Small intestine (tissue), 16 donors: ENCODE measurements at places on chromosomes 1 and 21.

- H3K4me3 ChIP-seq, result no peak overlapping the region
- H3K4me1 ChIP-seq, result peaks cover 15% of the 10 kb centered on the region
- H3K27me3 ChIP-seq, result no peaks in the 10 kb centered on the region
- H3K36me3 ChIP-seq, result no peaks in the 10 kb centered on the region
These were observed 950 bp upstream of the LRP8 start for GRCh38 chr1:53328541-53329499.

- no peaks in the 10 kb centered on the region for H3K36me3 ChIP-seq
- H3K4me1 ChIP-seq, result no peaks in the 10 kb centered on the region
- H3K27me3 ChIP-seq, result no peaks in the 10 kb centered on the region
- H3K4me3 ChIP-seq, result no peak overlapping the region
These were observed 68.9 kb upstream of the DMRTA2 start for GRCh38 chr1:50492142-50492541.

DNA sequence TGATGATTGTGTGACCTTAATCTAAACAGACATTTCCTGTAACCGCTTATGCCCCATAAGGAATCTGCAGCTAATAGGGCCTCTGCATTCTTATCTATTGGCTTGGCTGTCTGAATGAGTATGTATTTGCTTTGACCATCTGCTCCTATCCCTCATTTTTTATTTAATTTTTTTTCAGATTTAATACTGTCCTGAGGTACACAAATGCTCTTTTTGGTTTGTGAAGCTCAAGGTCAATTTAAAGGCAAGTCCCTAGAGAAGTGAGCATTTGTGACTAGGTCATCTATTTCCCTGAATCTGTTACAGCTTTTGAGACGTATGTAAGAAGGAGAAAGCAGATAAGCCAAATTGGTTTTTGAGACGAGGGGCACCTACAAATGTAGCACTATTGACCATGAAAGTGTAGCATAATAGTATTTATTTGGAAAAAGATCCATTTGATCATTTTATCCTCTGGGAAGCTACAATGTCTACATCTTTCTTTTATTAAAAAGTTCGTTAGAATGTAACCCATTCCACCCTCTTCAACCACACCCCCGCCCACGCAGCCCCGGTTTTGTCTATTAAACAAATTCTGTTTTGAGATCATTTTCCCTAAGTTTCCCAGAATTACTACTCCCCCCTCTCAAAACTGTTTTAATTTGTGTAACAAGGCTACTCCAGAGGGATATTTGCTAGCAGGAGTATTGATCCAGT is 69.2 kb upstream of the HSPA13 start:
- no peaks in the 10 kb centered on the region for H3K27me3 ChIP-seq
- H3K27ac ChIP-seq, result no peak overlapping the region
- H3K4me1 ChIP-seq, result no peaks in the 10 kb centered on the region
- no peak for DNase-seq

DNA sequence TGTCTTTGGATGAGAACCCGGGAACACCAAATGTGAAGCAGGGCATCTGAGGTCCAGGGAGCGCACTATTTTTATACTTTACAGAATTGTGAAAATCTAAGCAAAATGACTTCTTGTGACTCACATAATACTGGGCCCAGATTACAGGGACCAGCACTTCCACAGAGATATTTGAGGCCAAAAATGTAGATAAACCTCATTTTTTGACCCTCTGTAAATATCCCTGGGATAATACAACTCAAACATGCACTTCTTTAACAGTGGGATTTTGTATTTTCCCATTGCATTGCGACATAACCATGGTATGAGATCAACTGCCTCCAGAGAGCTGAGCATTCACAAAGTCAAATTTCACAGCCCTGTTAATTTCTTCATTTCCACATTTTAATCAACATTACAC is 289.4 kb upstream of the ADGRL4 start:
- DNase-seq, result no peak
- no peak overlapping the region for H3K27ac ChIP-seq
- H3K4me3 ChIP-seq, result no peak overlapping the region
- no peaks in the 10 kb centered on the region for H3K4me1 ChIP-seq
- no peaks in the 10 kb centered on the region for H3K36me3 ChIP-seq

DNA sequence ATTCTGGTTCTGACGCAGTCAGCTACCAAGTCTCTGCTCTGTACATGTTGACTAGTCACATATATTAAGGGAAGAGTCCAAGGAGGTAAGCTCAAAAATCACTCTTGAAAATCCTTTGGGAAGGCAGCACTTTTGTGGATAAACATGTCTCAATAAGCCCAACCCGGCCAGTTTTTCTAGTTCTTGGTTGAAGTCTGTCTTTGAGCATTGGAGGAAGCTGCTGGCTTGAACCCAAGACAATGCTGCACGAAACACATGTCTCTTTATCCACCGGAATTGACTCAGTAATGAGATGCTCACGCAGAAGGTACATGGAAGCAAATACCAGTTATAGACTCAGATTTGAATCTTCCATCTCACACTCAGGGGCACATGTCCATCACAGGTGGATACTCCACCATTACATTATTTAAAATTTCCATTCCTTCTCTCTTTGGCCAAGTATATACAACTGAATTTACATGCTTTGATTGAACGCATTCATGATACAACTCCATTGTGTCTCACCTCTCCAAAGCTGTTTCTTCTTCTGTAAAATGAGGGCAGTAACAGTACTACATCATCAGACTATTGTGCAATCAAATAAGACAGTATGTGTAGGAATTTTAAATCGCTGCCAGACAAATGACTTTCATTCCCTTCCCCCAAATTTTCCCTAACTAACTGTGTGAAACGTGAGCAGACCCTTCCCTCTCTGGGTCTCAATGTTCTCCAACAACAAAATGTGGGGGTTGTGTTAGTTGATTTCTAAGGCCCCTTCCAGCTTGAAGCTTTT is 9.6 kb upstream of the GUCA2A start:
- no peak overlapping the region for H3K27ac ChIP-seq
- no peaks in the 10 kb centered on the region for H3K4me1 ChIP-seq
- H3K36me3 ChIP-seq, result peaks cover 2% of the 10 kb centered on the region
- no peak for DNase-seq
- H3K4me3 ChIP-seq, result no peak overlapping the region

DNA sequence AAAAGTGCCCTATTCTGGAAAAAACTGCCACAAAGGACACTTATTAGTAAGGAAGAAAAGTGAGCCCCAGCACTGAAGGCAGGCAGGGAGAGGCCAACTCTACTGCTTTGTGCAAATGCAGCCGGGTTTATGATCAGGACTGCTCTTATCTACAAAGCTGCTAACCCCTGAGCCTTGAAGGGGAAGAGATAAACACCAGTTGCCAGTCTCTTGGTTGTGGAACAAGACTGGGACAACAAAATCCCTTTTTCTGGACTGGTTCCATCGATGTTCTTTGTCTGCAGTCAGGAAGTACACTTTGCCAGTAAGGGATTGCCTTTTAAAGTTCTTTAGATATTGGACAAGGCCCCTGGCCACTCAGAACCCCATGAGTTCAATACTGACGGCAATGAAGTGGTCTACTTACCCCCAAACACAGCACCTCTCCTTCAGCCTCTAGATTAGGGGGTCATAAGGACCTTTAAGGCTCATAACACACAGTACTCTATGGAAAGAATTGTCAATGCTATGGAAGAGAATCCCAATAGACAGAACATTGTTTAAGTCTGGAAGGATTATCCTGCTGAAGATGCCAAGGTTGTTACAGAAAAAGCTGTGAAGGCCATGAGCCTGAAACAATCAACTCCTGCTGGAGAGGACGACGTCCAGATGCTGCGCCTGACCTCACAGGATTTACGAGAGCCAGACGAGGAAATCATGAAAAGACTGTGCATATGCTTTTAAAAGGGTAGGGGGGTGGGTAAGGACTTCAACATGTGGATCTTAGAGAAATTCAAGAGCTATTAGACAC is 43.6 kb downstream of the GNB1 start:
- no peaks in the 10 kb centered on the region for H3K27me3 ChIP-seq
- no peaks in the 10 kb centered on the region for H3K36me3 ChIP-seq
- no peak overlapping the region for H3K4me3 ChIP-seq
- peak overlapping the region; percentile 52 for H3K27ac ChIP-seq
- peaks cover 24% of the 10 kb centered on the region for H3K4me1 ChIP-seq

DNA sequence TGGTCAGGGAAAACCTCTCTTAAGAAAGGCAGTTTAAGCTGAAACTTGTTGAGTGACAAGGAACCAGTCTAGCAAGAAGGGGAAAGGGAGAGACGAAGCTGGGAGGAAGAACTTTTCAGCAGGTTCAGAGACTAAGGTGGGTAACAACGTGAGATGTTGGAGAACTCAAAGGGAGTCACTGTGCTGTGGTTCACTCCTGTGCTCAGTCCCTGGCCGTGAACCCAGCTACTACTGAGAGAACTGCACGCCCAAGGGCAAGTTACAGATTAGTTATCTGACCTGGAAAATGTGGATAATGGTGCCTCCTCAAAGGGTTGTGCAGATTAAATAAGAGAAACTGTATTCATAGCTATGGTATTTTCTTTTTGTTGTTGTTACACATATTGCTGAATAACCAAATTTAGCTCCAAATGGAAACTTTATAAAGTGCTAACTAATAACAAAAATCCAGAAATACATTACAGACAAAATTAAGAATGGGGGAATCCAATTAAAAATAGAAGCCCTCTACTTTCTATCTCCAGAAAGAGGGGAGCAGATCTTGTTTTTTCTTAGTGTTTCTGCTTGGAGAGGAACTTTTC is 2.9 kb downstream of the ZBTB40 start:
- no peak overlapping the region for H3K4me3 ChIP-seq
- no peak overlapping the region for H3K27ac ChIP-seq
- DNase-seq, result peak; percentile 41
- H3K27me3 ChIP-seq, result no peaks in the 10 kb centered on the region
- H3K36me3 ChIP-seq, result peaks cover 3% of the 10 kb centered on the region
- H3K4me1 ChIP-seq, result no peaks in the 10 kb centered on the region

DNA sequence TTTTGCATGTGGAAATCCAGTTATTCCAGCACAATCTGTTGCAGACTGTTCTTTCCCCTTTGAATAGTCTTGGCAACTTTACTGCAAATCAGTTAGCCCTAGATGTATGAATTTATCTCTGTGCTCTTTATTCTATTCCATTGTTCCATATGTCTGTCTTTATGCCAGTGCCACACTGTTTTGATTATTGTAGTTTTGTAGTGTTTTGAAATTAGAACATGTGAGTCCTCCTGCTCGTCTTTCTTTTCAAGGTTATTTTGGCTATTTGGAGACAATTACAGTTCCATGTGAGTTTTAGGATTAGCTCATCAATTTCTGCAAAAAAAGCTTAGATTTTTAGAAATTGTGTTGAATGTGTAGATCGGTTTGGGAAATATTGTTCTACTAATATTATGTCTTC is 26.6 kb downstream of the WNT3A start:
- H3K36me3 ChIP-seq, result no peaks in the 10 kb centered on the region
- H3K27ac ChIP-seq, result no peak overlapping the region
- H3K4me1 ChIP-seq, result no peaks in the 10 kb centered on the region
- H3K27me3 ChIP-seq, result peaks cover 28% of the 10 kb centered on the region
- DNase-seq, result no peak
- H3K4me3 ChIP-seq, result no peak overlapping the region
